ENCODE measurements at places on chromosomes 11 and 22.

DNA sequence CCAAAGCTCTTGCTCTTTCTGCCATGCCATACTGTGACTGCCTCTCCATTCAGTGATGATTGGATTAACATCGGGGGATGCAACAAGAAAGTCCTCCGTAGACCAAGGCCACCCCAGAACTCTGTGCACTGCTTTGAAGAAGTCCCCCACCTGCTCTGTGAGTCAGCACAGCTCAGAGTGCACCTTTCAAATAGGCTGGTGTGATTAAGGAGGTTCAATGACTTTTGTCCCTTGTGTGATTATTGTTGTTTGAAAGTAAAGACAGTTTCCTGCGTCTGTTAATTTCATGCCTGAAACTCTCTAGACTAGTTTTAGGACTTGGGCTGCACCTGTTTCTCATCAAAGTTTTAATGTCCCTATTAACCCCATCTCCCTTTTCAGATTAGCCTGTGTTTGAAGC is 33.0 kb upstream of the DBX1 start:
- DNase-seq: no peak

DNA sequence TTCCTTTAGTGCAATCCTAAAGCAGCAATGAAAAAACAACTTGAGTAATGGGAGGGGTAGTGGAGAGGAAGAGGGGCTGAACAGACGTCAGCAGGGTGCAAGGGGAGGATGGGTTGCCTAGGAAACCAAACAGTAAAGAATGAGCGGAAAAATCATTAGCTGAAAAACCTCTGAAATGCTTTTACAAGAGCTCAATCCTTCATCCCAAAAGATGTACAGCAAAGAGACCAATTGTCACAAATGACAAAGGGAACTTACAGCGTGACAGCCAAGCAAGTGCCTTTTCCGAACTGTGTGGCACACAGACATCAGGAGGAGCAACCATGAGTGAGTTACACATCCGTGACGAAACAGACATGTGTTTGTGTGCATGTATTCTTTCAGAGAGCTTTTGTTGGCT is 104.6 kb downstream of the SIK3 start:
- peak; percentile 23 for DNase-seq

GRCh38 chr11:119829402-119829801 is 100.4 kb upstream of the NECTIN1 start:
- DNase-seq: no peak

- DNase-seq: no peak
Observed at GRCh38 chr22:19713650-19714311, 522 bp upstream of the SEPTIN5 start.

- DNase-seq: no peak
Observed at GRCh38 chr11:5690736-5691135, 1.1 kb downstream of the TRIM22 start.

- DNase-seq: no peak
Observed at GRCh38 chr11:65552388-65552951, 5.7 kb downstream of the LTBP3 start.

DNA sequence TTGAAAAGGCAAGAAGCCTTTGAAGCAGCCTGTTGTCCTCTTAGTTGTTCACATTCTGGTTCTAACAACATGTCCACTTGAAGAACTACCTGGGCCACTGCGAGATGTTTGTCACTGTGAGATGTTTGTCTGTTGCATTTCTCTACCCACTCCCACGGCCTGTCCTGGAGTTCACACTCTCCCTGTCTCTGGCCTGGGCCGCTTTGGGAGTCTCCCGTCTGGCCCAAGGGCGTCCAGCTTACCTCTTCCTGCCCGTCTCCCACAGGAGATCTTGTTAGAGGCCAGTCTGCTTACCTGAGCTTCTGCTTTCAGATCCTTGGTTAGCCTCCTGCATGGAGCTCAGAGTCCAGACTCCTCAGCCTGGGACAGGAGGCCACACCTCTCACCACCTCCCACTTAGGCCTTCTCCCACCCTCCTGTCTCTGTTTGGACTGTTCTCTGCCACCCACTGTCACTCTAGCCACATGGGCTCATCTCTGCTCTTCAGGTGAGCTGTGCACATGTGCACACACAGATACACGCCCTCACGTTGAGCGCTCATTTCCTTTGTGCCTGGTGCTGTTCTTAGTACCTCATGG is 66.0 kb downstream of the TBC1D22A start:
- no peak for DNase-seq

- no peak for DNase-seq
Observed at GRCh38 chr22:32522237-32522636, 47.6 kb downstream of the FBXO7 start.

DNA sequence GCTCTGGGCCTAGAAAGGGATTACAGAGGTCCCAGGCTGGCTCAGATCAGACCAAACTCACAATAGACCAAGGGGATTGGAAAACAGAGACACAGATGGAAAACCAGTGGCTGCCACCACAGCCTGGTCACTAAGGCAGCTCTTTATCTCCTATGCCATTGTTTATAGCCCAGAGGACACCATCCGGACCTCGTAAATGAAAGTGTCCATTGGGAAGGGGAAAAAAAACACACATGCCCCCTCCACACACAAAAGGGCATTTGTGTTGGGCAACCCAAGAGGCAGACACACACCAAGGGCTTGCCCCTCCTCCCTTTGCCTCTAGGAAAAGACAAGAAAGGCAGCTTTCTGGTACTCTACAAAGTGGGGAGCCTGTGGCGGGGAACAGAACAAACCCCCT is 85.9 kb downstream of the GAB2 start:
- DNase-seq: no peak

GRCh38 chr22:48485149-48486133 is 1342.2 kb downstream of the BRD1 start:
- DNase-seq: no peak

- DNase-seq: no peak
Observed at GRCh38 chr11:102367364-102367763, 20.4 kb downstream of the BIRC2 start.

DNA sequence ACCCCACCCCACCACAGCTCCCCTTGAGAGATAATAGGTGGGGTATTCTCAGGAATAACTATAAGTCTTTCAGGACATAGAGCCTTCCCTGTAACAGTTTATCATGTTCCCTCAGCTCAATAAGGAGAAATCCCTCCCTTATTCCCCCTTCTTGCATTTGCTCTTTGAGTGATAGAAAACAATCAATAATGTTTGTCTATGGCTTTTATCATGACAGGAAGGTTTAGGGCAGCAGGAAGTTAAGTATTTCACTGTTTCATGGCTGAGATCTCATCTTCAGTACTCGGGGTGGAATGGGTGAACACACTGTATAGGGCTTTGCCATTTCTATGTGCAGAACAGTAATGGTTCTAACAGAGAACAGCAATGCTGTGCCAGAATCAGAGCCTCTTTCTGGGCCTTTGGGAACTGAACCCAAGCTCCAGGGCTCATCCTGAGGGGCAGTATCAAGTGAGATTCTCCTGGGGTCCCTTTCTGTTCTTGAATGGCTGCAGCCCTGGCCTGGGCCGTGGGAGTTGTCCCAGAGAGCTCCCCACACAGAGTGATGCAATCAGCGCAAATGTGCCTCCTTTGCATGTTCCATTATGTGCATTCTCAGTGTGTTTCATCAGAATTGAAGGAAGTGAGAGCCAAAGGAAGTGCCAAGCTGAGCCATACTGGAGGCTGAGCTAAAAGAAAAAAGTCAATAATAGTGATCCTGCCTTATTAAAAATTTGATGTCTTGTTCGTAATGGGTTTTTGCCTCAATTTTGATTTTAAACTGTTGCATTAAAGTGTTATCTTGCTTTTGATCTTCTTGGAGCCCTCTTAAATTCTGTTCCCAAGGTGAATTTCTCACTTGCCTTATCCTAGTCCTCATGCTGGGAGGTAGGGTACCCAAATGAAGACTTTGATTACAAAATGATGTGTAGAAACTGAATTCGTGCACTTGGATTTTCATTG is 2.9 kb upstream of the CYP2R1 start:
- DNase-seq: no peak

GRCh38 chr22:31272522-31273446 is 19.5 kb downstream of the PIK3IP1 start:
- DNase-seq: peak; percentile 50

DNA sequence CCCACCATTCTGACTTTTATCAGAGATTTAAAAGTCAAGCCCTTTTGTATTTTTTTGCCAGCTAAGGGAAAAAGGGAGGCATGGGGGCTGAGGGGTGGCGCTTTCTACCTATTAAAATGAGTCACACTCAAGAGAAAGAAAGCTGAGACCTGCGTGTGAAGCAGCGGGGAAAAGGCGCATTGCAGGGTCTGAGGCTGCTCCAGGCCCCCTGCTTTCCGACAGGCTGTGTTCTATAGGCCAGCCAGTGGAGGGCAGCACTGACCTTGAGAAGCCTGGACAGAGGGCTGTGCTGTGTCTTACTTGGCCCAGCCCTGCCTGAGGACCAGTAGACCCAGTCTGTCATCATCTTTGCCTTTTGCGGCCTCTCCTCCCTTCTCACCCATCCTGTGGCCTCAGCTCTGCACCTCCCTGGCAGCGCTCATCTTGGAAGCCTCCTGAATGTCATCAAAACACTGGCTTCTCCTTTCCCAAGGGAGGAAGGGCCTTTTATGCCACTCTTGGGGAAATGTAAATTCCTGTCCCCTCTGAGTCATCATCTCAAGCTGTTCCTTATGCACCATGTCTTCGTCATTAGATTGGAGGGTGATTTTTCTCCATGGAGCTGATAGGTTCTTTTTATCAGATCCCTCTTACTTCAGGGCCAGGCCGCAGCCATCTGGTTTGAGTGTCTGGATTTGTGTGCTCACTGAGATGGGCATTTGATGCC is 12.6 kb upstream of the MAPK8IP1 start:
- DNase-seq: peak; percentile 78

- no peak for DNase-seq
Observed at GRCh38 chr11:76238551-76238950, 32.2 kb upstream of the WNT11 start.

DNA sequence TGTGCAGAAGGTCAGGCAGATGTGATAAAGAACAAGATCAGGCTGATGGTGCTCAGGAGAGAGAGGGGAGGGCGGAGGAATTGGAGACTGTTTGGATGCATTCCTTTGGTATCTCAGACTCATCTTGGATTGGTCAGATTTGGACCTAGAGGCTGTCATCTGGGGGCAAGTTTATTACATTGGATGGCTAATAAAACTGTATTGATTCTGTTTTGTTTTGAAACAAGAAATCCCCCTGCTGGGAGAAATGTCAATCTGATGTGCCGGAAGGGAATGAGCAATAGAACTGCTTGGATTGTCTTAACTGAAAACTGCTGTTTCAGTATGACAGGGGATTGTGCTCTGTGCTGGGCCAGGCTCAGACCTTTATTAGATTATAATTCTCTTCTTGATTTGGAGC is 25.5 kb upstream of the CCDC90B start:
- DNase-seq: no peak

DNA sequence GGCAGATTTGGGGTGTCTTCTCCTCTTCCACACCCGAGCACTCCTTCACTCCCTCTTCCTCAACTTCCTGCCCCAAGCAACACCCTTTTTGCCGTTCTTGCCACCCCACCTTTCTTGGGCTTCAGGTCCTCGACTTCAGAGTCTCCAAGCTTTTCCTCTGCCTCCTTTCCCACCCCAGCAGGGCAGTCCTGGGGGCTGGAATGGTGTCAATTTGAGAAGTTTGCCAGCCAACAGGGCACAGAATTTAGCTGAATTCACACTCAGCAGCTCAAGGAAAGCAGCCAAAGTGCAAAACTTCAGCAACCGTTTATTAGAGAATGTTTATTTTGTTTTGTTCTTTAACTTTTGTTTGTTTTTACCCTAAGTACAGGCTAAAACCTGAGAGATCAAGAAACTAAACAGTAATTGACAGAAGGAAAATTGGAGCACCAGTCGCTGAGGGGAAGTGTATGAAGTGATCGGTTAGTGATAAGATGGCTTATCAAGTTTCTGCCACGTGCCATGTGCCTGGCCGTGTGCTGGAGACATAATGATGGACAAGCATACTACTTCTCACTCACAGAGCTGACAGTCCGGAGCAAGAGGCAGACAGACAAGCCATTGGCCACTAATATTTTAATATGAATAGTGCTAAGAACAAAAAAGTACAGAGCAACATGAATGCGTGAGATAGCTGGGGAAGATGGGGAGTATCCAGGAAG is 44.4 kb downstream of the AHNAK start:
- DNase-seq: no peak

- peak; percentile 70 for DNase-seq
Observed at GRCh38 chr11:20647976-20648565, 21.3 kb upstream of the NELL1 start.

GRCh38 chr22:41245917-41246499 is 5.3 kb upstream of the CHADL start:
- DNase-seq: no peak

- no peak for DNase-seq
Observed at GRCh38 chr11:92316106-92316809, 91.6 kb downstream of the FAT3 start.

- DNase-seq: no peak
Observed at GRCh38 chr11:78714539-78714938, 139.9 kb upstream of the NARS2 start.

DNA sequence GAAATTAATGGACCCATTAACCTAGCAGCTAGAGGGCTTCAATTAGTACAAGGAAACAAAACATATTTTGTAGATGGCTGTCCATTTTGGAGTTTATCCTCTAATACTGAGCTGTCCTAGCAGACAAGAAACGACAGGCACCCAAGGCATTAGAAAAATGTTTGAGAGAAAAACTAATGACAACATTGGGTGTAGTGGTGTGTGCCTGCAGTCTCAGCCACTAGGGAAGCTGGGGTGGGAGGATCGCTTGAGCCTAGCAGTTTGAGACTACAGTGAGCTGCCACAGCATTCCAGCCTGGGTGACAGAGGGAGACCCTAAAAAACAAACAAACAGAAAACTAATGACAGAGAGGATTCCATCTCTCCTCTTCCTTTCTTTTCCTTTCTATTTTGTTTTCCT is 1.5 kb downstream of the A4GALT start:
- DNase-seq: no peak

- no peak for DNase-seq
Observed at GRCh38 chr11:12430954-12431595, 53.7 kb downstream of the PARVA start.

DNA sequence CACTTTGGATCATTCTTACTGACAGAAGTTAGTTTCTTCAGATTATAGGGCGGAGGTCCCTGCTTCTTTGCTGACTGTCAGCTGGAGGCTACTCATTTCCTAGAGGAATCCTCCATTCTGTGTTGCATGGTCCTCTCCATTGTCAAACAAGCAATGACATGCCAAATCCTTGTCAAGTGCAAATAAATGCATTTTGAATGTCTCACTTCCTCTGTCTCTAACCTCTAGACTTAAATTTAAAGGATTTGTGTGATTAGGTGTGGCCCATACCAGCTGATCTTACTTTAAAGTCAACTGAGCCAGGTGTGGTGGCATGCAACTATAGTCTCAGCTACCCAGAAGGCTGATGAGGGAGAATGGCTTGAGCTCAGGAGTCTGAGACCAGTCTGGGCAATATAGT is 458.4 kb upstream of the CCDC179 start:
- no peak for DNase-seq

- DNase-seq: no peak
Observed at GRCh38 chr11:133162227-133162626, 370.1 kb downstream of the OPCML start.

DNA sequence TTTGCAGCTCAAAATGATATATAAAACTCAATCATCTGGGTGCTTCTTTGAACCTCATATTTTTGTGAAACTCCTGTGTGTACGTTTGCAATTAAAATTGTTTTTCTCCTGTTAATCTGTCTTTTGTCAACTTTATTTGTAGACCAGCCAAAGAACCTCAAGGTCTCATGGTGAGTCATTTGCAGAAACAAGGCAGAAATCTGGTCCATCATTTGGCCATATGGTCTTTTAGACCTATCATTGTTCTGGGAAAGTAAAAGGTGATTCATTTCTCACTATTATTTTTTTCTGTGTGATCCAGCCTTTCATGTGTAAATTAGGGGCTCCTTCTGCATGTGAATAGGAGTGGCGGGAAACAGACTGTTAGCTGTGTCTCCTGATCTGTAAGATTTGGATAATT is 399.1 kb upstream of the DDI1 start:
- DNase-seq: no peak

- DNase-seq: no peak
Observed at GRCh38 chr11:121394785-121395184, 57.3 kb upstream of the SORL1 start.
